NCI-H69 (cell line): ENCODE measurements at places on chromosomes 5 and 9.

DNA sequence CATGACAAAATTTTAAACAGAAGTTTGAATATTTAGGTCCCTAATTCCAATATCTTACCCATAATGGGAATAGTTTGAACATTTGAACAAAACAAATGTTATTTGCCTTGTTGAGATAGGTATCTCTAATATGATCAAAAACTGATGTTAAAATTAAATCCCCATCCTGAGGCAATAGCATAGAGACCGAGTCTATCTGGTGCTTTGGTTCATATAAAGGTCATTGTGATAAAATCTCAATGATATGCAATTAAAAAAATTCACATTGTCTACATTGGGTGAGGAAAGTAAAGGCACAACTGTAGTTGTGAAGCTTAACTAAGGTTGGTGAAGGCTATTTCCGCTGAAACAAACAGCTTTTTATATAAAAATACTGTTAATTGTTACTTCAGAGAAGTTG lies 318.3 kb downstream of the CAAP1 start:
- no peak for DNase-seq

DNA sequence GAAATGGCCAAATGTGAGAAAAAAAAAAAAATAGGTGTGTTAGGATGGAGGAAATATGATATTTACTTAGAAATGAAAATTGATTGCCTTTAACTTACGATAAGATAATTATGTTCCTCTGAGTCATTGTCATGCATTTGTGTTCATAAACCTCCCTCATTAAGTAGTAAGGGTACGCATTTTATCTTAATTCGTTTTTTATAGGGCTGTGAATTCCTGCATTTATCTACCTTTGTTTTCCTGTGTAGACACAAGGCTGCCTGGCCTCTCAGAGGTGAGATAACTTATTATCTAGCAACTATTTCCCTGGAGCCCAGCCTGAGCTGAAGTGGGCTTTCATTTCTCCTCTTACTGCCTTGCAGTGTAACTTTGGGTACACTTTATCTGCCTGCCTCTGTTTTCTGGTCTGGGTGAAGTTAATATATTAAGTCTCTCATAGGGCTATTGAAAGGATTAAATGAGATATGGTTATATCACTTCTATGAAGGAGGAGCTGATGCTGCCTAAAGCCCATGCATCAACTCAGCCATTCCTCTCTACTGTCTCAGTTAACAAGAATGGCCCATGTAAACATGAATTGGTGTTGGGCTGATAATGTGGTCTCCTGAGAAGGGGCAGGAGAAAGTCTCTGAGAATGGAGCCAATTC lies 103.8 kb upstream of the KLF4 start:
- DNase-seq, result peak; percentile 56

GRCh38 chr5:10524376-10525123 lies 39.3 kb upstream of the ANKRD33B start:
- peak; percentile 58 for DNase-seq

DNA sequence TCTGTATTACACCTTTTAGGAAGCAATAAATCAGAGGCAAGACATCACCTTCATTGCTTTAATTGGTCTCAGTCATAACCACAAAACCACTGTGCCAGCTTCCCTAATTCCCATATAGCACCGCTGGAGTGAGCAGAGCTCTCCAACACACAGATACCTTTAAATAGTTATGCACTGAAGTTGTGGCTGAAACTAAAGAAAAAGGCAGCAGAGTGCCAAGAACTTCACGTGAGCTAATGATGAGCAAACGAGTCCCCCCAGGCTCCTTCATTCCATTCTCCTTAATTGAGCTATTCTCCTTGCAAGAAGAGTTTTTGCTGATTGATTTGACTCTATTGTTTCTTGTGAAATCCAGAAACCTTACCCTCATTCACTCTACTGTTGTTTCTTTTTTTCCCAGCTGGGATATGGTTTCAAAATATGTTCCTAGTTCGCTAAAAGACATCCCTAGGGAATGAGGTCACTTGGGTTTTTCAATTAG lies 501.5 kb downstream of the SPATA31D1 start:
- peak; percentile 81 for DNase-seq

DNA sequence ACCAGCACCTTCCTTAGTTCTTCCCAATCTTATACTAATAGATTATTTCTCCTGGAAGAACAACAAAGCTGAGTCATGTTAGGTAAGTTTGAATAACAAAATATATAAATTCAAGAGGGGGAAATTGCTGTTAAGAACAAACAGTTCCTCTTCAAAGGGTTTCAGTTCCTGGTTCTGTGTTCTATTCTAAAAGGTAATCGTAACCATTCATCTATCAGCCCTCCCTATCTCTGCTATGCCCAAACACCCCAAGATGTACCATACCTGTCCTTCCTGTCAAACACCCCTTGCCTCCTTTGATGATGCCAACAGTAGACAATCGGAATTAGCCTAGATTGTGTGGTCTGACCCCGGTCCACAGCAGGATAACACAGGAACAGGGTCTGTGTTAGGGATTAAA lies 4.2 kb upstream of the RNF180 start:
- DNase-seq, result no peak

DNA sequence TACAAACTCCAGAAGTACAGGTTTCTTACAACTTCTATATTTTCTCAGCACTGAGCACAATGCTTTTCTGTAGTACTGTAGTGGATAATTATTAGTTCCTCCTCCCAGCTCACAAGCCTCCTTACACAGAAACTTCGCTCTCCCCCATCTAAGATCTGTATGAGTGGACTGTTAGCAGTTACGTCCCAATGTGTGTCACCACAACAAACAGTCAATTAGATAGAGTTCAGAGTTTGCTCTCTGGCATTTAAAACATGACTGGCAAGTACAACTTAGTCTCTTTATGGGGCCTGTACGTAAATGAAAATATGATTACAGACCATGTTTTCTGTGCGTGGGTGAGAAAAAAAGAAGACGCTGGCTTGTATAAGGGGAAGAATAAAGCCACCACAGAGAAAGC lies 631.4 kb upstream of the DMAC1 start:
- no peak for DNase-seq

DNA sequence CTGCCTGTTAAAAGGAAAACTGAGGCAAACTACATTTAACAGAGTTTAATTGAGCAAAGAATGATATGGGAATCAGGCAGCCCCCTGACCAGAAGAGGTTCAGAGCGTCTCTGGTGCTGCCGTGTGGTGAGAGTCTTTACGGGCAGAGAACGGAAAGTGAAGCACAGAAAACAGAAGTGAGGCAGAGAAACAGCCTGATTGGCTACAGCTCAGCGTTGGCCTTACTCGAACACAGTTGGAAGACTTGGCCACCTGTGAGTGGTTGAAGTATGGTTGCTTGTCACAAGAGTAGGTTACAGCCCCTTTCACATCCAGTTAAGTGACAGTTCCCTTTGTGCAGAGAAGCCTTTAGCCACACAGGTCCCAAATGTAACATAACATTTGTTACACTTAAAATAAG lies 16.9 kb upstream of the FBP1 start:
- peak; percentile 21 for DNase-seq

- no peak for DNase-seq
Observed at GRCh38 chr9:128821584-128822406, 3.5 kb downstream of the ENDOG start.

DNA sequence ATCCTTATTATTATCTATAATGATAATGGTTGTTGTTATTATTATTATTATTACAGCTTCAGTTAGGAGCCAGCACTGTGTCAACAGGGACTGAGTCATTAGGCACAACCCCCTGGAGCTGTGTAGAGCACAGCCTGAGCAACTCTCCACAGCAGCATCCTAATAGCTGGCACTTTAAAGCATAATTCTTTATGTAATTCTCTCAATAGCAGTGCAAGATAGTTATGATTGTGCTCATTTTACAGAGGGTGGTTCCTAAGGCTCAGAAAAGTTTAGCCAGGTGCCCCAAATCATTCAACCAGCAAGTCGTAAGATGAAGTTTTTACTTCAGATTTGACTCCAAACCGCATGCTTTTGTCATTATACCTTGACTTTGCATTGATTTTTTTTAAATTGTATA lies 390.3 kb downstream of the ANXA1 start:
- no peak for DNase-seq

GRCh38 chr5:65434122-65434521 lies 47.6 kb downstream of the ADAMTS6 start:
- DNase-seq, result no peak

GRCh38 chr5:145027286-145027685 lies 807.9 kb downstream of the PRELID2 start:
- DNase-seq, result no peak

GRCh38 chr5:107670932-107671741 lies at the start of gene EFNA5:
Gene EFNA5 (minus strand): TSS chr5:107670937.
- DNase-seq, result peak; percentile 91

GRCh38 chr5:61280205-61280604 lies 51.9 kb upstream of the ZSWIM6 start:
- peak; percentile 99 for DNase-seq

- no peak for DNase-seq
Observed at GRCh38 chr5:81315830-81316229, 14.4 kb downstream of the ZCCHC9 start.
